Panc1 (cell line): ENCODE measurements at places on chromosomes 5 and 9.

- H3K4me3 ChIP-seq = no peak overlapping the region
- no peaks in the 10 kb centered on the region for H3K36me3 ChIP-seq
- H3K27me3 ChIP-seq = peaks cover 2% of the 10 kb centered on the region
- H3K27ac ChIP-seq = no peak overlapping the region
- no peak for DNase-seq
- no peaks in the 10 kb centered on the region for H3K4me1 ChIP-seq
These were observed 36.4 kb downstream of the GGTA1 start for GRCh38 chr9:121463026-121463807.

- H3K4me3 ChIP-seq = no peak overlapping the region; the same call in 1 of the 2 replicates
- peaks cover 95% of the 10 kb centered on the region for H3K4me1 ChIP-seq
- DNase-seq = peak; percentile 89
- no peaks in the 10 kb centered on the region for H3K27me3 ChIP-seq
These were observed 25.1 kb downstream of the ERGIC1 start for GRCh38 chr5:172858990-172859811.

DNA sequence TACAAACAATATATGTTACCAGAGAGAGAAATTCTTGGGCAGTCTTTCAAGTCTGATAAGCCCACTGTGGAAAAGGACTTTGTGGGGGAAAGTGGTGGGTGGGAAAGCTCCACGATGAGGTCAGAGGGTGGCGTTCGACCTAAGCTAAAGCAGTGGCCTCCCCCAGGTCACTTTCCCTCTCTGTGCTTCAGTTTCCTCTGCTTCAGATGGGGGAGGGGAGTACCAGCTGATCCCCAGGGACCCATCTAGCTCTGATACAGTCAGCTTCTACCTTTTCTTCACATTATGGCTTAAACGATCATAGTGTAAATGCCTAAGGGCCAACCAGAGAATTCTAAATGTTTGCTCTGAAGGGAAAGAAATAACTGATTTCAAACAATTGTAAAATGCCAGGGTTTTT, 36.6 kb upstream of the ARSB start:
- 0 out of 2 replicates have a peak, but pooled peaks cover 3% of the 10 kb centered on the region for H3K4me1 ChIP-seq
- no peaks in the 10 kb centered on the region for H3K36me3 ChIP-seq
- H3K27ac ChIP-seq = no peak overlapping the region

DNA sequence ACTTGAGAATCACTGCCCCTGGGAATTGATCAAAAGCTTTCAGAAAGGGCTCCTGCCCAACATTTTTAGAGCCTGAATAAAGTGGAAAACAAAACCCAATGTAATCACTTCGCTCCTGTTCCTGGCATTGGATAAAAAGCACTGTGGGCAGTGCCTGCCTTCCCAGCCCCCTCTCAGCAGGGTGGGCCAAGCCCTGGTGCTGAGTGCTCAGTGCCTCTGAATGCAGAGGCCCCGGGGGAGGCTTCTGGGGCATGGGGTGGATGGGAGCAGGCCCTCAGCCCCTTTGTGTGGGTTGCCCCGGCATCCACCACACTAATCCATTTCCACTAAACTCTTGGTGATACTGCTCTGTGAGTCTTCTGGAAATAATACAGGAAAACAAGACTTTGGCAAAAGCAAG, 55.6 kb downstream of the CFAP90 start:
- no peak overlapping the region for H3K4me3 ChIP-seq
- no peaks in the 10 kb centered on the region for H3K36me3 ChIP-seq
- no peaks in the 10 kb centered on the region; the same call in 1 of the 2 replicates for H3K27me3 ChIP-seq
- no peak overlapping the region for H3K27ac ChIP-seq
- H3K4me1 ChIP-seq = no peaks in the 10 kb centered on the region

DNA sequence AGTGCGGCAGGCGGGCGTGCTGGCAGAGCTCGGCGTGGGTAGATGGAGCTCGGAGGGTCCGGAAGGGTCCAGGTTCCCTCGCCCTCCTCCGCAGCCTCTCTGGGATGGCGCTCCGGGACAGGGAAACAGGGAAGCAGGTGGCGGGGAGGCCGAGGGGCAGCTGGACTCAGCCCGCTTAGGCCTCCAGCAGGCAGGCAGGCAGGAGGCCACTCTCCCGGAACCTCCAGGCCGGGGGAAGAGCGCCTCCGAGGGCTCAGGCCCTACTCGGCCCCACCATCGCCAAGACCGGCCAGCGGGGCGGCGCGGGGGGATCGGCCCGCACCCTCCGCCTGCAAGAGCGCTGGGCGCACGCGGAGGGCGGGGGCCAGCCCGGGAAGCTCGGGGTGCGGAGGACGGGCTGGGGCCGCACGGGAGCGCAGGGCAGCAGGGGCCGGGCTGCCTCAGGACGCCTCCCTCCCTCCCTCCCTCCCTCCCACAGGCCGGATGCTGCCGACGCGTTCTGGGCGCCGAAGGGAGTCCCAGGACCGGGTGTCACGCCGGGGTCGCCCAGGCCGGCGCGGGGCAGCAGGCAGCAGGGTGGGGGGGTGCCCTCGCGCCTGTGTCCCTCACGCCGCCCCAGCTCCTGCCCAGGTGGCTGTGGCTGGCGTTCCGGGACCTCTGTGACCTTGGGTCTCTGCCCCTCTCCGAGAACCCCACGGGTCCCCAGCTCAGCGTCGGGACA, 977 bp downstream of the MGAT4B start:
- peaks cover 4% of the 10 kb centered on the region; the same call in 1 of the 2 replicates for H3K36me3 ChIP-seq
- no peaks in the 10 kb centered on the region for H3K27me3 ChIP-seq
- DNase-seq = no peak
- peaks cover 30% of the 10 kb centered on the region for H3K4me1 ChIP-seq

DNA sequence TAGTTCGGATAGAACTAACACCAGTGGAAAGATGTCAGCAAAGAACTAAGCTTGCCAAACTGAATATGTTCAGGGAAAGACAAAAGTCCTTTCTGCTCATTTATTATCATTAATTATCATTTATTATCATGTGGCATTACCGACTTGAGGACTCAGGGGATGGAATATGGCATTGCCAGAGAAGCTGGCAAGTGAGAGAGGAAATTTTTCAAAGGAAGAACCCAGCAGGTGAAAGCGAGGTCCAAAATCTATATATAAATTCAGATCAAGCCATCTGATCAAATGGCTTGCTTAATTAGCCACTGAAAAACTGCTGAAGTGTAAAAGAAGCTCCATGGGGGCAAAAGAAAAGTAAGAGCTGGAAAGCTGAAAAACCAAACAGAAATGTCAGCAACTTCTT, 1049.6 kb upstream of the SEMA6A start:
- H3K27me3 ChIP-seq = no peaks in the 10 kb centered on the region
- H3K4me1 ChIP-seq = no peaks in the 10 kb centered on the region
- no peak for DNase-seq
- H3K36me3 ChIP-seq = no peaks in the 10 kb centered on the region

GRCh38 chr5:167814828-167815227, 476.6 kb upstream of the WWC1 start:
- no peak for DNase-seq
- no peaks in the 10 kb centered on the region for H3K36me3 ChIP-seq
- H3K4me1 ChIP-seq = no peaks in the 10 kb centered on the region
- H3K27ac ChIP-seq = no peak overlapping the region

DNA sequence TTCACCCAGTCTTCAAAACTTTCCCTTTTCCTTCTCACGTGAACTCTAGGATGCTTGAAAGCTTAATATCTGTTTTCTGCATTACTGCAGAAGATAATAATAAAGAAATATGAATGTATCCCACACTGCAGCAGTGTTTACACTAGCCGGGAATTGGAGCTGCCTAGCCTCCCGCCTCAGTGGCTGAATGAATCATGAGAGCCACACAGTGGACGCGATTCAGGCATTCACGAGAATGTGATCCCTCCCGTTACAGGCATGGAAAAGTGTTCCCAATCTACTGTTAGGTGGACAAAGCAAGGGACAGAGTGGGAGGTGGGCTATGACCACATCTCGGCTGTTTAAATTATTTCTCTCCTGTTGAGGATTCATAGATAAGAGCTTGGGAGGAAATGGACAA, 69.4 kb upstream of the CTSL start:
- H3K36me3 ChIP-seq = no peaks in the 10 kb centered on the region
- H3K4me3 ChIP-seq = no peak overlapping the region
- H3K4me1 ChIP-seq = no peaks in the 10 kb centered on the region
- no peak overlapping the region for H3K27ac ChIP-seq

GRCh38 chr9:76586390-76587314, 127.7 kb downstream of the GCNT1 start:
- no peaks in the 10 kb centered on the region for H3K4me1 ChIP-seq
- no peak overlapping the region for H3K27ac ChIP-seq
- H3K4me3 ChIP-seq = no peak overlapping the region
- no peaks in the 10 kb centered on the region for H3K27me3 ChIP-seq
- no peak for DNase-seq

- H3K36me3 ChIP-seq = no peaks in the 10 kb centered on the region
- no peaks in the 10 kb centered on the region for H3K4me1 ChIP-seq
- no peak for DNase-seq
- H3K4me3 ChIP-seq = no peak overlapping the region
These were observed 355.9 kb downstream of the ADAMTS6 start for GRCh38 chr5:65125591-65126541.

- DNase-seq = no peak
- H3K36me3 ChIP-seq = no peaks in the 10 kb centered on the region
These were observed 34.8 kb upstream of the FAM120A start for GRCh38 chr9:93416530-93417235.
